ENCODE measurements at places on chromosomes 4 and X.
A peak's percentile ranks its signal among the peaks of the same experiment; 100 is the strongest.

DNA sequence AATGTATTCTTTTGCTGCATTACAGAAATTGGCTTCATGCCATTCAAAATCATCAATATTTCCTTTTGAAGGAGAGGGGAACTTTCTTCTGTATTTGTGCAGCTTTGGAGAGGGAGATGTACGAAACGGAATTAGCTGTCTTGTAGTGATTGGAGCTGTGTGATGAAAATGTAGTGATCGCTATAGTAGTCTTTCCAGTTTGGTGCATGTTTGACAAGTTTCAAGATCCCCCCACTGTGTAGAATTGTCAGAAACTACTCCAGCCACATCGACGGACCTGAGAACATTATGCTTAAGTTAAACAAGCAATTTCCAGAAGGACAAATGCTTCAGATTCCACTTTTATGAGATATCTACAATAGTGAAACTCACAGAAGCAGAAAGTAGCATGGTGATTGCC lies 21.6 kb upstream of the MAGEA1 start:
- no peak for DNase-seq

DNA sequence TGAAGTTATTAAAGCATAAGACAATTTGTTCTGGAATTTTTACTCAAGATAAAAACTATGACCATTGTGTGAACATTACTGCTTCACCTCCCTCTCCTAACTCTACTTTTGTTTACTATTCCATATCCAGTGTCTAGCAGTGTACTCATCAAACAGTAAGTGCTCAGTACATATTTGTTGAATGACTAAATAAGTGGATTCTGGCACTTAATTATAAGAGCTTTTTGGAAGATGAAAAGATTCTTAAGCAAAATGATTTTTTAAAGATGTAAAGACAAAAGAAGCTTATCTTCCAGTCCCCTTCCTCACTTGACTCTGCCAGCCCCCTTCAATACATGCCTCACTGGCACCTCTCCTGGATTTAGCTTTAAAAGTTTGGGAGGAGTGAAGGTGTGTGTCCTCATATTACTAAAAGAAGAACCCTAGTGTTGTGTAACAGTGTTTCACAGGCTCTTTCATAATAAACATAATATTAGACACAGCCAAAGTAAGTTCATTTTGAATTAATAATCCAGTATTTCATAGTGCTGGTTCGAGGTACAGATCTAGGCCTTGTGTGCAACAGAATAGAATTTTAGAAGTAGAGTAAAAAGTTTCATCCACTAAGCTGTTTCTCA lies 53.0 kb downstream of the GAB1 start:
- DNase-seq, result no peak

DNA sequence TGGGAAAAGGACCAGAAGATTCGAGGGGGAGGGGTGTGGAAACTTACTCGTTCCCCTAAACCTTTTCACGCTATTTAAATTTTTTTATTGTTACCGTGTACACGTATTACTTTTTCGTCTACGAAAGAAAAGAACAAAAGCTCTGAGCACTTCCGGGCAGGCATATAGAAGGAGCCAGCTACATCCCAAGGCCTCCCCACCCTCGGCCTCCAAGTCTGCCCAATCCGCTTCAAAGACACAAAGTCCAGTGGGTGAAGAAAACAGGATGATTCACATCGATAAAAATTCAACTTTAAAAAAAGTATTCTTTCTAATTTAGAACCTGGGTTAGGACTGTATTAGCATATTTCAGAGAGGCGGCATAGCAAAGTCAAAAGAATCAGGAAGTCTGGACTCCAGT lies 23.1 kb downstream of the SEL1L3 start:
- DNase-seq, result no peak

- DNase-seq, result no peak
Measured at GRCh38 chrX:2391869-2392606, 108.7 kb downstream of the DHRSX start.

GRCh38 chr4:152864361-152864760 lies 71.8 kb upstream of the FHDC1 start:
- no peak for DNase-seq

DNA sequence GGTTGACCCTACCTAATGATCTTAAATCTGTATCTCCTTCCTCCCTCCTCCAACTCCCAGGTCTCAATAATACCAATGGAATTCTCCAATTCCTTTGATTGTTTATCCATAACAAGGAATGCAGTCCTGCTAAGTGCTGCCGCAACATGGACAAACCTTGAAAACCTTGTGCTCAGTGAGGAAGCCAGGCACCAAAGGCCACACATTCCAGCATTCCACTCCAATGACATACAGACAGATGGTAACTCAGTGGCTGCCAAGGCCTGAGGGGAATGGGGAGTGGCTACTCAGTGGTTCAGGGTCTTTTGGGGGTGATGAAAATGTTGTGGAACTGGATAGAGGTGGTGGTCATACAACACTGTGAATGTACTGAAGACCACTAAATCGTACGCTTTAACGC lies 10.4 kb downstream of the HAUS7 start:
- no peak for DNase-seq

- DNase-seq, result no peak
Measured at GRCh38 chr4:89347363-89348025, 39.9 kb upstream of the GPRIN3 start.

DNA sequence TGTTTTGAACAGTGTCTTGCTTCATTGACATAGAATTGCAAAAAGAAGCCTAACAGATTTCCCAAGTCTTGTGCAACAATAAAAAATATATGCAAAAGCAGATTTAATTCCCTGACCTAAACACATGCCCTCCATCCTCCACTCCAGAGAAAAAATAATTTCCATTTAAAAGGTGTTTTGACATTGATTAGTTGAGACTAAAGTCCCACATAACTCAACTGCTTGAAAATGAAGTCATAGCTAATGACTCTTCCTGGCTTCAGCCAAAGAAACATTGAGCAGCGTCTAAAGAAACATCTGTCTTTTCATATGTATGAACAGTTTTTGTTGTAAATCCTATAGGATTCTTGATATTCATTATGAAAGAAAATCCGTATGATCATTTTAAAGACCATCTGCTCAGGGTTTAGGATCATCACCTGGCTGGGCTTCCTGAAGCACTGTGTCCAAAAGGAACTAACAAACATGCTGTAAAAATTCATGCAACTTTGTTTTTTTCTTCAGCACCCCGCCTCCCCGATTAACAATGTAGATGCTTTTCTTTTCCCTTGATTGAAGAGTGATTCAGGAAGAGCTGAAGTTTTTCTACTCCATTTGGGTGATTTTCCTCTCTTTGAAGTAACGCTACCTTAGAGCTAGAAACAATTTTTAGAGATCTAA lies 273.4 kb downstream of the HS3ST1 start:
- no peak for DNase-seq

DNA sequence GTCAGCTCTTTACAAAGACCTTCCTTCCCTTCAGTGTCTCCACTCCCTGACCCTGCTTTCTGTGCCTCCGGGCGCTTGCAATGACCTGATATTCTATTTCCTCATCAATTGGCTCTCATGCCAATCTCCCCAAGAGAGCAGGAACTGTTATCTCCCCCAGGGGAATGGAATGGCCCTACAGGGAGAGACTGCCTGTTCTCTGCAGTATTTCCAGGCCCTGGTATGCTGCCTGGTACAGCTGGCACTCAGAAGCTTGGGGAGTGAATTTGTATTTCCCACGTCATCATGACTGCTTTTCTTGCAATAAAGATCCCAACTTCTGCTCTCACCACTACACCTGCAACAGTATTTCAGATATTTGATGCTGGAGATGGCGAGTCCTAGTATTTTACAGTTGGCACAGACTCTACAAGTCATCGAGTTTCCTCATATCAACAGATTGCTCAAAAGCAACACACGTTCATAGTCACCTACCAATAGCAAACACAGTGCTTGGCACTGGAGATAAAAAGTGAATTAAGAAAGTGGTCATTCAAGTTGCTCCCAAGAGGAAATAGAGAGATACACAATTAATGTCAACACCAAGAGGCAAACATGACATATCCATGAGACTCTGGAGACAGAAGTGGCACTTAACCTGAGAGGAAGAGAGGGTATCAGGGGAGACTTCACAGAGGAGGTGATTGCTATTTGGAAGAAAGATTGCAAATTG lies 90.5 kb upstream of the EGFL6 start:
- no peak for DNase-seq

DNA sequence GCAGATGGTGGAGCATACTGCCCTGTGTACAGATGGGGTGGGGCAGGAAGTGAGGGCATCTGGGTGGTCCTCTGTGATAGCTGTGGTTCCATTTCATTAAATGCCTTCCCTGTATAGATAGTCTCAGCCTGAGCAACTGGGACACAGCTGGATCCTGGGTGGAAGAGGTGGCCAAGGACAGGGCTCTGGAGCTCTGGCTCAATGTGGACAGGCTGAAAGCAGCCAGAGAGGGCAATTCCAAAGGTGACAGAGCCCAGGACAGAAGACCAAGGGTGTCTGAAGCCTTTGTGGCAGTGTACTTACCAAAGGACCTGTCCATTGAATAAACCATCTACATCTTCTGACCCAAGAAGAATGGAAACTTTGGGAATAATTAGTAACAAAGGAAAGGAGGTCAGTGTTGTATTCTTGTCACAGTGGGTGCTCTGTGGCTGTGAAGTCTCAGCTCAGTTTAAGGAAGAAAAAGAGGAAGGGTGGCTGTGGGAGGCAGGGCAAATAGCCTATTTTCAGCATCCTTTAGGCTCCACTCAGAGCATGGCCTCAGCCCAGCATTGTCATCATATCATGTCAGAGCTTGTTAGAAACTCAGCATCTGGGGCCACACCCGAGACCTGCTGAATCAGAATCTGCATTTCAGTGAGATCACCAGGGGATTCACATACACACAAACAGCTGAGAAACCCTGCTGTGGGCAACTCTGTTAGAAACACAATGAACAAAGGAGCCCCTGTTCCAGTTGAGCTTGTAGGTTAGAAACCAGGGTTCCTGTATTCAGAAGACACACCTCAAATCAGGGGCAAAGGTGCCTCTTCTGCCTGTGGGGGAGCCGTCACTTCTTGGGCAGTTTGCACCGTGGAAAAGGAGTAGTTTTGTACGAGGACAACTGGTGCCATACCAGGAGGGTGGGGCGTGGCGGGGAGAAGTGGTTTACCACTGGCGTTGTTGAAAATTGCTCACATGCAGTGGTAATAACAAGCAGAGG lies 168.6 kb downstream of the PTTG2 start:
- peak; percentile 65 for DNase-seq

Data from activated CD4-positive, alpha-beta T cell treated with anti-CD3 and anti-CD28 coated beads, Interleukin-2, amount 50 U/mL, for 1 hour (primary cell).